ENCODE measurements at places on chromosomes 4 and X.

DNA sequence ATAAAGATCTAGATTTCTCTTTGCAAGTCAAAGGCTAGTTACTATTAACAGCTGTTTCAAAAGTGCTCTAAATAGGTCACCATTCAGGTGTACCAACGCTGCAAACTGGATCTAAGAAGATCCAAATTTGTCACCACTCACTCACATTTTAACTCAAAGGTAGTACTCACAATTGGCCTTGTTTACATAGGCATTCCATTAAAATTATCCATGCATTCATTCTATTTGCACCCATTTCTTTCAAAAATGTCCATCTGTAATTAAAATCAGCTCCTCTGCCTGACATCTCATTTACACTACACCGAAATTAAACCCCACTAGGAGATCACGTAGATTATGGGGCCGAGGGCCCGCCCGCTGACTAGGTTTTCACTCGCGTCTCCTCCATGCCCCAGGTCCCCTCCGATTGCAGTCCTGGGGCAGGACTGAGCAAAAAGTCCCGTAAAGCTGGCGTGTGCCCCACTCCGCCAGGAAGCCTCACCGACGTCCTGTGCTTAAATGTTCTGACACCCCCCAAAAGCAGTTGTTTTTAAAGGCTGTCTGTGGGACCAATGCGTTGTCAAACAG lies 1.3 kb upstream of the ING2 start:
- DNase-seq, result no peak

GRCh38 chrX:41912923-41913322 lies 10.4 kb downstream of the CASK start:
- no peak for DNase-seq

DNA sequence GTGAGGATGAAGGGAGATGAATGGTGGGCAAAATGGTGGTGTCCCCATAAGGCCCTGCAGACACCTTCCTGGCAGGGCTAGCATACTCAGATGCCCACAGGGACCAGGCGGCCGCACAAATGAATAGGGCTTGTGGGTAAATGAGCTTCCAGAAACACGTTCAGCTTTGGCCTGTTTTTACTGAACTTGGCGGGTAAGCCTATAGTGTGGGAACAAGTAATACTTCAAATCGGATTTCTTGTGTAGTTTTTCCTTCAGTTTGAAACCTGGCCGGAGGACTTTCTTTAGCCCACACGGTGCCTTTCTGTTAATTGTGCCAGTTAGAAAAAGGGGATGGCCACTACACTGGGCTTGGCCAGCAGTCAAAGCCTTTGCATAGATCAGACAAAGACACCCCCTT lies 22.8 kb downstream of the SMS start:
- no peak for DNase-seq

GRCh38 chr4:185248393-185249039 lies 39.1 kb downstream of the SNX25 start:
- DNase-seq, result no peak

DNA sequence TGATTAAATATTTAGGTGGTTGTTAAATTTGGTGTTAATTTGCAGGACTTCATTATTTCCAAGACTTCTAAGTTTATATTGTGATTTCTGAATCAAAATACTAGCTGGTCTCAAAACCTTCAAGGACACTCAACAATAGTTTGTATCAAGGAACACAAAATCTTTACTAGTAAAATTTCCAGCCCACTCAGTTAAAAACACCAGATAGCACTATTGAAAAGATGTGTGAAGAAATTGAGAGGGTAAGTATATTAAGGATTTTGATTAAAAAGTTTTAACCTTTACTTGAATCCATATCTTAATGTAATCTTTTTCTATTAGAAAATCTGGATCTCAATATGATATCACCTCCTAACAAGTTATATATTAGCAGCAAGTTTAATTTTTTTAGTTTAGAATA lies 89.3 kb upstream of the UGT8 start:
- DNase-seq, result no peak

DNA sequence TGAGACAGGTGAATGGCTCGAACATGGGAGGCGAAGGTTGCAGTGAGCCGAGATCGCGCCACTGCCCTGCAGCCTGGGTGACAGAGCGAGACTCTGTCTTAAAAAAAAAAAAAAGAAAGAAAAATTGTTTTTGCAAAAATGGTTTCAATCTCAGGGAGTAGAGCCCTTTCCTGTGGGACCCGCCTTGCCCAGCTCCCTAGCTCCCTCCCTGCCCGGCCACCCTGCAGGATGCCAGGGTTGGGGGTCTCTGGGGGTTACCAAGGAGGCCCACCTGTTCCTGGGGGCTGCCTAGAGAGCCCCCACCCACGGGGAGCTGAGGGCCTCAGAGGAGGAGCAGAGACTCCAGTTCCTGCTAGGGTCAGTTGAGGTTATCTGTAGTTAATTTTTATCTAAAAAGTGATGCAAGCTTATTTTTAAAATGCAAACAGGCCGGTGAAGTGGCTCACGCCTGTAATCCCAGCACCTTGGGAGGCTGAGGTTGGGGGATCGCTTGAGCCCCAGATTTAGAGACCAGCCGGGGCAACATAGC lies 18.7 kb upstream of the PLCXD1 start:
- no peak for DNase-seq

GRCh38 chrX:4206941-4207340 lies 493.5 kb upstream of the PRKX start:
- DNase-seq, result no peak

DNA sequence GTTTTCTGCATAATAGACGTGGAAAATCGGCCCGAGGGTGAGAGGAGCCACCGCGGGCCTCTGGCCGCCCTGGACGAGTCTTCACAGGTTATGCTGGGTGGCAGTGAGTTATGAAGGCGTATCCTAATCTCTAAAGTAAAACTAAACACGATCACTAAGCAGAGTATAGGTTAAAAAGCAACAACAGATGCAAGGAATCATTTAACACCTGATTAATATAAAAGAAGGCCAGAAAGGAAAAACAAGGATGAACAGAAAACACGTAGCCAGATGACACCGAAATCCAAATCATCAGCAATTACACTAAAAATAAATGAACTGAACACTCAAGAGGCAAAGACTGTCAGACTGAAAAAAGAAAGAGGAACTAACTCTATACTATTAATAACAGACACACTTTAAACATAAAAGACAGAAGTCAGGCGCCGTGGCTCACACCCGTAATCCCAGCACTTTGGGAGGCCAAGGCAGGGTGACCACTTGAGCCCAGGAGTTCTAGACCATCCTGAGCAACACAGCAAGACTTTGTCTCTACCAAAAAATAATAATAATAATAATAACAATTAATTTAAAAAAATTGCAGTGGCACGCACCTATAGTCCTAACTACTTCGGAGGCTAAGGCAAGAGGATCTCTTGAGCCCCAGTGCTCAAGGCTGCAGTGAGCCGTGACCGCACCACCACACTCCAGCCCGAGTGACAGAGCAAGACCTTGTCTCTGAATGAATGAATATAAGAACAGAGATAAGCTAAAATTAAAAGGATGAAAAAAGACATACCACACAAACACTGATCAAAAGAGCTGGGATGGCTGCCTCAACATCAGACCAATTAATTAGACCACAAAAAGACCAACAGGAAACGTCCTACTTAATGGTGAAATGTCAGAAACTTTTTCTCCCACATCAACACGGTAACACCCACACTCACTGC lies 30.0 kb downstream of the CTBP1 start:
- DNase-seq, result no peak

- no peak for DNase-seq
Observed at GRCh38 chr4:140427106-140427918, at the start of gene CLGN. TSS of gene CLGN (minus strand) at chr4:140427648. CDS start at chr4:140413078, 14,570 bp downstream.

DNA sequence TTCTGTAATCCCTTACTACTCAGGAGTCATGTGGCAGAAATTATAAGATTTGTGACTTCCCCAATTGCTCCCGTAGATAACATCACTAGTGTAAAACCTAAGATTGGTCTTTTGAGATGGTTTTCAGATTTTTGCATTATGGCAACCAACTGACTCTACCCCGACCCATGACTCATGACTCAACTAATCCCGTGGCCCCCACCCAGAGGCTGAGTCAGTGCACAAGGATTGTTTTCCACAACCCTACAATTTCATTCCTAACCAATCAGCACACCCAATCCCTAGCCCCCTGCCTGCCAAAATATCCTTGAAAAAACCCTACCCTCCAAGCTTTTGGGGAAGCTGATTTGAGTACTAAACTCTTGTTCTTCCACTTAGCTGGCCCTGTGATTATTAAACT lies 109.4 kb upstream of the FAM9C start:
- no peak for DNase-seq

DNA sequence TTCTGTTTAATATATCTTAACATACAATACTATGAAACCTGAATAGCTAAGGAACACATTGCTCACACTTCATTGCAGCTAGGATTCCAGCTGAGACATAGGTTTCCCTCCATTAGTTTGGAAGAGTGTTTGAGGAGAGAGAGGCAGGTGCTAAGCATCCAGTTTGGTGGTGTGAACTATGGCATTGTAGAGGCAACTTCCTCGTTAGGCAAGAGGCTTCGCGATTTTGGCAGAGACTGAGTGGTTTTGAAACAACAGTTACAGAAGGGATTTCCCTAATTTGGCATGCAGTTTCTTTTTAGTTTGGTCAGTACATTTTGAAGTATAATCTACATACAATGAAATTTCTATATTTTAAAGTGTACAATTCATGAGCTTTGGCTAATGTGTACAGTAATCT lies 117.1 kb upstream of the BMP3 start:
- no peak for DNase-seq

DNA sequence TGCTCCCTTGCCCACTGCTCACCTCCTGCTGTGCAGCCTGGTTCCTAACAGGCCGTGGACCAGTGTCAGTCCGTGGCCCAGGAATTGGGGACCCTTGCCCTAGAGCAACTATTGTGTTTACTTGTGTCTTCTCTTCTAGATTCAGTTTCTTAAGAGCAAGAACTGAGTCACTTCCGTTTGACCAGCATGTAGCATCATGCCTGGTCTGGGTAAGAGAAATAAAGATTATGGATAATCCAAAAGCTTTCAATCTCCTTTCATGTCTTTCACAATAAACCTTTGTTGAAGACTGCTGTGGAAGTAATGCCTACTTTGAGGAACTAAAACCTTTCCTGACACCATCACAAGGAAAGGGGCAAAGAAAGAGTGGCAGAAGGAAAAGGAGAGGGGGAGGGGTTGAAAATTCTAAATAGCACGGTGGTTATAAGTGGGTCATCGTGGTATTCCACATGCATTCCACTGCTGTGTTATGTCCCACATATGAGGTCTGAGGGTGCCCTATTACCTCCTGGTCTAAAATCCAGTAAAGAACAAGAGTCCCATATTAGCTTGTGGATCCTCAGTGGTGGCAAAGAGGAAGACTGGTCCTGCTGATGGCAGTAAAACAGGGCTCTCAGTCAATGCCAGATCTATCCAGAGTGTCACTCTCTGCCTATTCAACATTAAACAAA lies 133.4 kb downstream of the RASL11B start:
- no peak for DNase-seq

- DNase-seq, result no peak
Observed at GRCh38 chr4:152536545-152537182, 772 bp upstream of the FBXW7 start.

DNA sequence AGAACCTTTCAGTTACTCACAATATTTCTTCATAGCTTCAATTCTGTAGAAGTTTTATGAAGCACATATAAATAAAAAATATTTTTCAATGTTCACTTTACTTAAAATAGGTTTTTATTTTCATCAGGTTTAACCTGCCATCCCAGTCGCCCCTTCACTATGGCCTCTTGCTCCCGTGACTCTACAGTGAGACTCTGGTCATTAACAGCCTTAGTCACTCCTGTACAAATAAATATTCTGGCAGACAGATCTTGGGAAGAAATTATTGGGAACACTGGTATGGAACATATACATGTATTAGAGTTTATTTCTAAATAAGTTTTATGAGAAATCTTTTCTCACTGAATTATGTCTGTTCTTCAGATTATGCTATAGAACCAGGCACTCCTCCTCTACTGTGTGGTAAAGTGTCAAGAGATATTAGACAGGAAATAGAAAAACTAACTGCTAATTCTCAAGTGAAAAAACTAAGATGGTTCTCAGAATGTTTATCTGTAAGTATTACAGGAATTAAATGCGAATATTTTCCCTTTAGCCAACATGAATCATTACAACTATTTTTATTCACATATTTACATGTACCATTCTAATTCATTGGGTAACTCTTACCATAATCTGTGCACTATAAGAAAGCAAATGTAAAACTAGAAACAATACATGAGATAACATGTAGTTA lies 45.6 kb downstream of the SPATA4 start:
- DNase-seq, result no peak

DNA sequence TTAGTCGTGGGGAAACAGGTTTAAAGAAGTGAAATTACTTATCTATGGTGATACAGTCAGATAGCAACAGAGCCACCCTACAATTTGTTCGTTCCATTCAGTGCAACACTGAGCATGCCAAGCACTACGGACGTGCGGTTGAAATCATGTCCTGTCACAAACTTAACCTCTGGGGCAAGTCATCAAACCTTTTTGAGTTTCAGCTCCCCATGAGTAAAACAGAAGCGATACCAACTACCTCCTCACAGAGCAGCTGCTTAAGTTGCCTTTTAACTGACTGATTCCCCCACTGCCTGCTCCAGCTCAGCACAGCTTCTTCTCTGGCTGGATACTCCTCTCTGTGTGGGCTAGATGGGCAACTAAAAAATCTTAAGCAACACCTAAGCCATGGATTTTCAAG lies 36.0 kb downstream of the LHFPL1 start:
- no peak for DNase-seq

DNA sequence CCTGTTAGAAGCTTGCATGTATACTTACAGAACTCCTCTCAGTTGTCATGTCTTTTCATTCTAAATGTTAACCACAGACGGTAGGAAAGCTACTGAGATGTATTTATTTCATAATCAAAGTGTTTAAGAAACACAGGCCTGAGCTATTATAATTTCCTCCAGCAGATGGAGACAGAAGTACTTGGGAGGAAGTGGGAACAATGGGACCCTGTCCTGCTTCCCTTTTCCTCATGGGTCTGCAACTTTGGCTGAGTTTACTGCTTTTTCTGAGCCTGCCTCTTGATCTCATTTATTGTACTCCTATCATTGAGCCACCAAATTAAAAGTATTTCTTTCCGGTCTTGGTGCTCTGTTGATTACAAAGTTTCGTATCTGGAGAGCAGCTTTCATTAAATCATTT lies 67.7 kb upstream of the SPANXN2 start:
- DNase-seq, result no peak

GRCh38 chr4:137649711-137650450 lies 117.6 kb upstream of the PCDH18 start:
- DNase-seq, result no peak

- no peak for DNase-seq
Observed at GRCh38 chr4:154578919-154579318, 11.6 kb downstream of the FGA start.

DNA sequence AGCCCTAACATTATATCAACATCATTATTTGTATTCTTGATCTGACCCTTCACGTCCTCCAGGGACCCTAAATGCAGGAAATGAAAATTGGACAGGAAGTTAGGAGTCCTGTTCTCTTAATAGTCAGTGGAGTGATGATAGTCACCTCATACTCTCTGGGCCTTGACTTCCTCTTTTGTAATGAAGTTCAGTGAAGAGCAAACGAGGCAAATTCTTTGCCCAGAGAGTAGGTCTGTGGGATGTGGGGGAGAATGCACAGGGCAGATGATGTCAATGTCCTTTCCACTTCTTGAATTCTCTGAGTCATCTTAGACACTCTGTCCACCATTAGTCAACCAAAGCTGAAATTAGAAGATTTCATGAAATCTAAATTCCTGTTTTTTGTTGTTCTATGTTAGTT lies 17.1 kb upstream of the GPRIN3 start:
- DNase-seq, result no peak

Data from activated effector memory CD4-positive, alpha-beta T cell treated with Interleukin-2 at 50 U/mL for 16 hours (primary cell).